ENCODE measurements at places on chromosomes 2 and 18.

GRCh38 chr2:234764372-234764771 is 187.4 kb upstream of the SH3BP4 start:
- no peak for DNase-seq

DNA sequence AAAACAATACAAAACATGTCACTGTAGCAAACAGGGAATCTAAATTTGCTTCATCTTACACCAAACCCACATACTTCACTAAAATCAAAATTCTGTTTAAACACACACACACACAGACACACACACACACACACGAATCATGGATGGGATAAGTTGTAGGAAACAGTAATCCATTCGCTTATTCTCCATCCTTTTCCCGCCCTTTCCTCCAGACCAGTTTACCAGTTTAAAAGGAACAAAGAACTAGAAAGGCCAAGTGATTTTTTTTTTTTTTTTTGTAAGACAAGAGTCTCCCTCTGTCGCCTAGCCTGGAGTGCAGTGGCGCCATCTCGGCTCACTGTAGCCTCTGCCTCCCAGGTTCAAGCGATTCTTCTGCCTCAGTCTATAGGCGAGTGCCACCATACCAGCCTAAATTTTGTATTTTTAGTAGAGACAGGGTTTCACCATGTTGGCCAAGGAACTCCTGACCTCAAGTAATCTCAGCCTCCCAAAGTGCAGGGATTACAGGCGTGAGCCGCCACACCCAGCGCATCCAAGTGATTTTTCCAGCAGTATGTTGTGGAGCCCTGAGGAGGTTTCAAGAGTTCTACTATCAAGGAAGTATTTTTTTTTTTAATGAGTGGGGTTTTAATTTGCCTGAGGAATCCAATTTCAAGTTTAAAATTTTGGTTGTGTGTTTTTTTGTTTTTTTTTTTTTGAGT is 5.7 kb downstream of the PSME4 start:
- DNase-seq = no peak

DNA sequence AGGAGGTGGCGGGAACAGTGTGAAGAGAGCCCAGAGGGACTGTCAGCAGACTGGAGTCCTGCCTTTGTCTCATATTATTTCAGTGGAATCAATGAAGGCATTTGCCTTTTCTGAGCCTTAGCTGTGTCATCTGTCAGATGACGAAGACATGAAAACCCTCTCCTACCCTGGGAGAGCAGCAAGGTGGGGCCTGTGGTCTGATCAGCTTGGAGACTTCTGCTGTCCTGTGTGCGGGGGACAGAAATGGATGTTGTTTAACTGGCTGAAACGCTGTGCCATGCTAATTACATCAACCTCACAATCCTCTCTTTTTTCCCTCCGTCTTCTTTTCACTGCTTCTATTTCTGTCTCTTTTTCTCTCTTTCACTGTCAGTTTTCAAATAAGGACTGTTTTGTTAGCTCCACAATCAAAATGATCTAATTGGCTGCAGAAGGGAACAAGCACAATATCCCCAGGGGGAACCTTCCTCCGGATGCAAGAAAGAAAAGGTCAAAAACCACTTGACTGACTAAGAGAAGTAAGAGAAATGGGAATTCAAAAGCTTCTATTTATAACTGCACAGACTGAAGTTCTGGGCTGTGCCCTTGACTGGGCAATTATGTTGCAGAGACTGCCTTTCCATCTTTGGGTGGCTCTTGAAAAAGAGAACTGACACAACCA is 340.1 kb downstream of the CLIP4 start:
- peak; percentile 89 for DNase-seq

DNA sequence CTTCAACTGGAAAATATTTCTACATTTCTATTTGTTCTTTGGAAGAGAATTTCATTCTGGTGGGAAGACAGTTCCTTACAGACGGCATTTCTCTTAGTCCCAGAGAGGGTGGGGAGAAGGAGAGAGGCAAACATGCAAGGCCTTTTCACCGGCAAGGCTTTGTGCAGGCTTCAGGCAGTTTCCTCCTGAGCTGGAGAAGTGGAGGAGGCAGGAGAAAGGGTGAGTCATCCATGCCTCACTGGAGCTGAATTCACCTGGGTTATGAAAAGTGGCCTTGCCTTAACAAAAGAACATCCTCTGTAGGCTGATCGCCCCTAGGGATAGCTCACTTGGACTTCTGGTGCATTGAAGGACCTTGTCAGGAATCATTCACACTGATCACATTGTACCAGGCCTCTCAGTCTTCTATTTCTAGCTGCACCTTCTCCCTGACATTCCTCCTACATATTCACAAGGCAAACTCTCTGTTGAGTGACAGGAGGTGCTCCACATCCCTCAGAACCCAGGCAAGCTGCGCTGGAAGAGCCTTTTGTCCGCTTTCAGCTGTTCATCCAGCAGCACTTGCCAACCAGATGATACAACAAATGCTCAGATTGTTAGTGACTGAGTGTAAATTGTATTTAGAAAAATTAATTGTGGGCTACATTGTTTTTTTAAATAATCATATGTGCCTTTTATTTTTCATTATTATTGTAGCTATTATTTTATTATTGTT is 796.1 kb downstream of the DCDC2C start:
- no peak for DNase-seq

DNA sequence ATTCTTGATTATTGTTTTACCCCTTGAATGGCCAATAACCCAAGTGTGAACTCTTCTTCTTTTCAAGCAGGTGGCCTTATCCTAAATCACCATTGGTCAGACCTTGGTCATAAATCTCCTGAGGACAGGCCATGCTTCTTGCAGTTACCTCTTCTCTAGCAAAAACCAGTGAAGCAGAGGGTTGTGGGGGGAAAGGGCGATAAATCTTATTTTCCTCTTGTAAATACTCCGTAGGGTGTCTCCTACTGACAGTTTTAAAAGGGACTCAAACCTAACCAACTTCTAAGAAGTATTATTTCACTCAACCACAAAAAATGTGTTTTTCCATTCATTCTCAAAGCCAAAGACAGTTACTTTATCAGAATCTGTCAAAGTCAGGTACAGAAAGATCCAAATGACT is 168.1 kb upstream of the RMP24 start:
- DNase-seq = no peak
